ENCODE measurements at places on chromosomes 11 and 22.

DNA sequence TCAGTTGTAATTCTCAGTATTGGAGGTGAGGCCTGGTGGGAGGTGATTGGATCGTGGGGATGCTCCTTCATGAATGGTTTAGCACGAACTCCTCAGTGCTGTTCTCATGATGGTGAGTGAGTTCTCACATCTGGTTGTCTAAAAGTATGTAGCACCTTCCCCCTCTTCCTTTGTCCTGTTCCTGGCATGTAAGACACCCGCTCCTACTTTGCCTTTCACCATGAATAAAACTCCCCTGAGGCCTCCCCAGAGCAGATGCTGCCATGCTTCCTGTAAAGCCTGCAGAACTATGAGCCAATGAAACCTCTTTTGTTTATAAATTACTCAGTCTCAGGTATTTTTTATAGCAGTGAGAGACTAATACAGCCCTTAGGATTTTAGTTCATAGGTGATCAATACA is 191.5 kb downstream of the MAML2 start:
- no peak for DNase-seq

DNA sequence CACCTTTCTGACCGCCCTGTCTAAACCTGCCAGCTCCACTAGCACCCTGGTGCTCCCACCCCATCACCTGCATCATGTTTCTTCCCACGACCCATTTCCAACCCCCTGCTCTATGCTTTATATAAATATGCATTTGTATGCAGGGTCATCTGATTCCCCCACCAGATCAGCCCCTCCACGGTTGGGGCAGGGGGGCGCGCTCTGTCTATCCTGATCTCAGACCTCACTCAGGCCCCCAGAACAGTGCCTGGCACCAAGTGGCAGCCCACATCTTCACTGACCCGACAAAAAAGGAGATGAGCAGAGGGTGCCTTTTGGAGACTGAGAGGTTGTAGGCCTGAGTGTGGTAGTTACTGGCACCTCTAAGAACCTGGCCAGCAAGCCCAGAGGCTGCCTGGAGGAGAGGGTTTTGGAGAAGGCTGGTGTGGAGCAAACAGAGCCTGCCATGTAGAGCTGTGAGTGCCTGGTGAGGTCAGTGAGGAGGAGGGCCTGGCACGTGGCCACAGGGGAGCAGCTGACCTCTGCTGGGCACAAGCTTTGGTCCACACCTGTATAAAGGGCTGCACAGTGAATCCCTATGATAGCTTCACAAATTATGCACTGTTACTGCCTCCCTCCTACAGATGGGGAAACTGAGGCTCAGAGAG is 86.3 kb upstream of the RTL6 start:
- no peak for DNase-seq

DNA sequence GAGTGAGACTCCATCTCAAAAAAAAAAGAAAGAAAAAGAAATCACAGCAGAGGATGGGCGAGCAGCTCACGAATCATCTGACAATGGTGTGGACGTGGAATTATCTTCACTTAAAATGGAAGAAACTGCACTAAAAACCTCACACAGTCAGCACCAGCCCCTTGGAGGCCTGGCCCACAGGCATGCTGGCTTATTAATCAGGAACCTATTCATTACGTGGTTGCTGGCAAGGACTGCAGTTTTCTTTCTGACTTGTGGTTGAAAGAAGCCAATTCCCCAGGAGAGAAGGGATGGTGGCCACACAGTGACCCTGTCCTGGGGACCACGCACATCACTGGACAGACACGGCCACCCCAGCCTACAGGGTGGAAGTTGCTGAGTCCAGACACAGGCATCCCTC is 401.1 kb downstream of the CTTN start:
- no peak for DNase-seq

DNA sequence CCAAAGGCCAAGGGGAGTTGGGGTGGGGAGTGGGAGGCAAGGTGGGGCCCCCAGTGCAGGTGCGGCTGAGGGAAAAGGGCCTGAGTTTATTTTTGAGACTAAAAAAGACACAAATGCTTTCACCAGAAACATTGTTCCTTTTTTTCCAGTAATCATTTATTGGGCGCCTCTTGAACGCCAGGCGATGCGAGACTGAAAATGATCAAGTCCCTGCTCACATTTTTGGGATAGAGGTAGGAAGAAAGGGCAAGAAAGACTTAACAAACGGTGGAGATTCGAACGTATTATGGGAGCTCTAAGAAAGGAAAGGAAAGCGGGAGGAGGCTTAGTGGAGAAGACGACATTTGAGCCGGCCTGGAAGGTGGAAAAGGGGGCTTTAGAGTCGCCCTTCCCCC is 796 bp upstream of the SF3B2 start:
- DNase-seq: no peak

- DNase-seq: no peak
Observed at GRCh38 chr11:45576461-45577215, 88.8 kb downstream of the CHST1 start.

- no peak for DNase-seq
Observed at GRCh38 chr11:18749681-18750319, 23.8 kb upstream of the IGSF22 start.

- no peak for DNase-seq
Observed at GRCh38 chr11:118364956-118365615, 5.7 kb downstream of the UBE4A start.

DNA sequence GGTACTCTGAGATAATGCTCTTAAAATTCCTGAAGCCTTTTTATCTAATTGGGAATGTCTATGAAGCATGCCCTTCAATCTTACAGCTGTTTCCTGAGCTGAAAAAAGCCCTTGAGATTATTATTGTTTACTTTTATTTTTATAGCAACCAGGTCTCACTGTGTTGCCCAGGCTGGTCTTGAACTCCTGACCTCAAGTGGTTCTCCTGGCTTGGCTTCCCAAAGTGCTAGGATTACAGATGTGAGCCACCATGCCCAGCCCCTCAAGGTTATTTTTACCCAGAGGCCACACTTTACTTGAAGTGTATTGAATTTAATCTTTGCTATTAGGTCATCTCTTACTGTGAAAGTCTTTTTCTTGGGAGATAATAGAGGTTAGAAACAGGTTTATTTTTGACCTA is 7.0 kb upstream of the SWAP70 start:
- no peak for DNase-seq

GRCh38 chr22:26045860-26046259 is 123.4 kb upstream of the SEZ6L start:
- DNase-seq: no peak

- DNase-seq: no peak
Observed at GRCh38 chr11:2527621-2528291, 82.9 kb downstream of the KCNQ1 start.

DNA sequence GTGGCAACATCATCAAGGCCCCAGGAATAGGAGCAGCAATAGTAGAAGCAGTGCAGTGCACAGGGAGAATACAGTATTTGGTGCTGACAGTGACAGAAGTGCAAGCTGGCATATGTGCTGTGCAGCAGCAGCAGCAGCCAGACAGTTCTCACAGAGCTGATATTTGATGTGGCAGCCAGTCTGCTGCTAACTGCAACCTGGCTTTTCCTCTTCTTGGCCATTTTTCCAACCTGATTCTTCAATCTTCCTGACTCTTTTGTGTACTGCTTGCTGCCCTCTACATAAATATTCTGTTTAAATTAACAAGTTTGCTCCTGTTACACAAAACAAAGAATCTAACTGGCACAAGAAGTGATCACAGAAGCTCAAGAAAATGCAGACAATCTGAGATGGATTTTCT is 102.0 kb downstream of the CASP12 start:
- no peak for DNase-seq

- no peak for DNase-seq
Observed at GRCh38 chr11:12526789-12527188, 147.4 kb upstream of the TEAD1 start.

DNA sequence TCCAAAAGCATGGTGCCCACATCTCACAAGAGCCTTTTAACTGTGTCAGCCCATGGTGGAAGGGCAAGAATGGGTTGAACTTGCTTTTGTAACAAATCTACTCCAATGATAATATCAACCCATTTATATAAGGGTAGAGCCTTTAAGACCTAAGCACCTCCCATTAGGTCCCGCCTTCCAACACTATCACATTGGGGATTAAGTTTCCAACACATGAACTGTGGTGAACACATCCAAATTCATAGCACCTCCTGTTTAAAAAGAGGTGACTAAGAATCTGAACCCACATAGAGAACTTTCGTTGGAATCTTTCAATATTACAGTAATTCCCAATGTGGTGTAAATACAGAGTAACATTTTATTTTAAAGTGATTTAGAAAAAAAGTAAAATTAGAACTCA is 9.2 kb upstream of the CNTF start:
- no peak for DNase-seq

GRCh38 chr11:80925321-80925720 is 1484.5 kb upstream of the TENM4 start:
- no peak for DNase-seq

- no peak for DNase-seq
Observed at GRCh38 chr11:120259241-120259640, 19.3 kb downstream of the POU2F3 start.

GRCh38 chr22:23754980-23755636 is 883 bp upstream of the VPREB3 start:
- no peak for DNase-seq

DNA sequence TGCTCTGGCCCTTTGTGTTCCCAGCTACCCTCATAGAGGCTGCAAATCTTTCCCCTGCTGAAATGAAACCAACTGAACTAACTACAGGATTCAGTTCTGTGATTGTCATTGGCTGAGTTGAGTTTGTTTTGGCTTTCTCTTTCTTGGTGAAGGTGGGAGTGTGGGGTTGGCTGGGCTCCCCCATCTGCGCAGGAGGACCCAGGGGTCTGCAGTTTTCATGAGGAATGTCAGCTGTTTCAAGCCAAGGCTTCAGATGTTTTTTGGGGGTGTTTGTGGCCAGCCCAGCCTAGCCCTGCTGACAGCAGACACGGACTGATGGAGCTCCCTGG is 34.0 kb downstream of the LRP5 start:
- no peak for DNase-seq

- no peak for DNase-seq
Observed at GRCh38 chr11:40376331-40376730, 1083.1 kb downstream of the LRRC4C start.

DNA sequence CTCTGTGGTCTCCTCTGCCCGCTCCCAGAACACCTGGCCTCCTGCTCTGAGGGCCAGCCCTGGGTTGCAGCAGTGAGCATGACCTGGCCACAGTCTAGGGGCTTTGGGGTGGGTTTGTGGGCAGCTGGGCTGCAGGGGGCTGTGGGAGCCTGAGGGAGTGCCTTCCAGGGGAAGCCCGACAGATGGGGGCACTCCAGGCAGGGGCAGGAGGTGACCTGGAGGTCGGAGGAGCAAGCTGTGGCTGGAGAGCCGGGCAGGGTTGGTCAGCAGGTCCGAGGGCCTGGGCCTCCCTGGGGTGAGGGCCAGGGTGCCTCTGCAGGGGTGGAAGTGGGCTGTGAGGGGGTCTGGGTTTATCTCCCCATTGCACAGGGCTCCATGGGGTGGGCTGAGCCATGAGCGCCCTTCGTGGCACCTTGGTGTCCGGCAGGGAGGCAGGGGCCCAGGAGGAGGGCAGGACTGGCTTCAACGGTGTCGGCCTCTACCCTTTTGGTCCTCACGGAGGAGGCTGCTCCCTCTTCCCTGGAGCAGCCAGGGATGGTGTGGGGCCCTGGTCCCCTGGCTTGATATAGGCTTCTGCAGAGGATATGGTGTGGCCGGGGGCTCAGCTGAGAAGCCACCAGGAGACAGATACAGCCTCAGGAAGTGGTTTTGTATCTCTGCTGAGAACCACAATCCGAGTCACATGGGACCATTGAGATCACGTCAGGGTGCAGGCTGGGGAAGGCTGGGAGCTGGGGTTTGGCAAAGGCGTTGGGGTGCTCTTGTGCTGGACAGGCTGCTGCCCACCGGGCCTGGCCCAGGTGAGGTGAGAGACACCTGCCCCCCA is 22.3 kb downstream of the KCNQ1 start:
- DNase-seq: no peak

DNA sequence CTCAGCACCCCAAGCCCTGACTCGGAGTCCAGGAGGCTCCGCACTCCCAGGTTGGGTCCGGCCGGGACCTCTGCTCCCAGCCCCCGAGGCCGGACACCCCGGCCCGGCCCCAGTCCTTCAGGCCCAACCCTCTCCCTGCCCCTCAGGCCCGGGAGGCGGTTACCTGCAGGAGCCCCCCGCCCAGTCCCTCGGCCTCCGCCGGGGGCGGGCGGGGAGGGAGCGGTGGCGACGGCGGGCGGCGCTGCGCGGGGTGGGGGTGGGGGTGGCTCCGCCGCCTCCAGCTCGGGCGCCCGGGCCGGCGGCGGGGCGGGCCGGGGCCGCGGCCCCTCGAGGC is 310 bp downstream of the TCF20 start:
- DNase-seq: no peak

- DNase-seq: no peak
Observed at GRCh38 chr11:70580036-70580805, 181.9 kb downstream of the CTTN start.

DNA sequence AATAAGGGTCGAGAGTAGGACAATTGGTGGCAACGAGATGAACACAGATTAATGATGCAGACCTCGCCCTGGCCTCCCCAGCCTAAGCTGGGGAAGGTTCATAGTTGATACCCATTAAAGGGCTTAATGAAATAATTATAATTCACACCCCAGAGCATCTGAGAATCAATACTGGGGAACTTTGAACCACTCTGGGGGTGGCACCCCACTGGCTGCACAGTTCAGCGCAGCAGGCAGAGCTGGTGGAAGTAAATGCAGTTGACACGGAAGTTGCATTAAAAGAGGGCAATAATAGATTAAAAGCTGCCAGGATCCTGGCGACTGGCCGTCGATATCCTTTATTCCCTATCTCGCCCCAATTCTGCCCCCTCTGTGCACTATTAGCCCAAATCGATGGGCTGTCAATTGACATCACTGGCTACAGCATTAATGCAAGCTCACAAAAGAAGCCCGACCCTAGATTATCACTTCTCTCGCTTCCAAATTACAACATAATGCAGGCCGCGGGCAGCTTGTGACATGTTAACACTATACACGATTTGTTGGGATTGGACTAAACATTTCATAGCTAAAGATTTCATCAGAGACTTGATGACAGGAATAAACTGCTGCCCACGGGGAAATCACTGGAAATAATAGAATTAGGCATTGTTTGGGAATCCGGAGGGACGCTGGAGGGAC is 14.5 kb downstream of the HSPA8 start:
- DNase-seq: no peak

GRCh38 chr11:2093575-2094353 is 45.4 kb downstream of the IGF2 start:
- DNase-seq: no peak

GRCh38 chr22:36331306-36331911 is 56.4 kb downstream of the MYH9 start:
- DNase-seq: no peak

GRCh38 chr22:23709107-23709506 is 18.3 kb downstream of the RGL4 start:
- no peak for DNase-seq
